ENCODE measurements at places on chromosomes 12 and 14.
A peak's percentile ranks its signal among the peaks of the same experiment; 100 is the strongest.

- DNase-seq = no peak
Measured at GRCh38 chr12:124599074-124599999, 31.9 kb upstream of the NCOR2 start.

GRCh38 chr12:63876980-63877379 lies 32.5 kb downstream of the SRGAP1 start:
- DNase-seq = no peak

- no peak for DNase-seq
Measured at GRCh38 chr12:105083551-105084105, 630 bp downstream of the ALDH1L2 start.

- DNase-seq = no peak
Measured at GRCh38 chr14:36509069-36509917, 10.7 kb downstream of the NKX2-1 start.

DNA sequence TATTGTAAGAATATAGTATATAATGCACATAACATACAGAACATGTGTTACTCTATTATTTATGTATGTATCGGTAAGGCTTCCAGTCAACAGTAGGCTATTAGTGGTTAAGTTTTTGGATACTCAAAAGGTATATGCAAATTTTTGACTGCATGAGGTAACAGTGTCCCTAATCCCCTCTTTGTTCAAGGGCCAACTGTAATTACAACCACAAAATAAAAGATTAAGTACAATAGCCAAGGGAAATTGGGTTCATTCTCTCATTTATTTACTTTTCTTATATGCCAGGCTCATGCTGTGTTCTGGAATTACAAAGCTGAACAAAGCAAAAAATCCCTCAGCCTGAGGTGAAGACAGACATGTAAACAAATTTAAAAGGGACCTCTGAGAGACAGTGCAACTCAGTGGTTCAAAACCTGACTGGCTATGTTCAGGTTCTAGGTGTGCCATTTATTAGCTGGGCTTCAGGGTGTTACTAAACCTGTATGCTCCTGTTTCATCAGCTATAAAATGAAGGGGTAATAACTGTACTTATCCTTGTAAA lies 43.4 kb upstream of the TSPAN8 start:
- DNase-seq = peak; percentile 23

DNA sequence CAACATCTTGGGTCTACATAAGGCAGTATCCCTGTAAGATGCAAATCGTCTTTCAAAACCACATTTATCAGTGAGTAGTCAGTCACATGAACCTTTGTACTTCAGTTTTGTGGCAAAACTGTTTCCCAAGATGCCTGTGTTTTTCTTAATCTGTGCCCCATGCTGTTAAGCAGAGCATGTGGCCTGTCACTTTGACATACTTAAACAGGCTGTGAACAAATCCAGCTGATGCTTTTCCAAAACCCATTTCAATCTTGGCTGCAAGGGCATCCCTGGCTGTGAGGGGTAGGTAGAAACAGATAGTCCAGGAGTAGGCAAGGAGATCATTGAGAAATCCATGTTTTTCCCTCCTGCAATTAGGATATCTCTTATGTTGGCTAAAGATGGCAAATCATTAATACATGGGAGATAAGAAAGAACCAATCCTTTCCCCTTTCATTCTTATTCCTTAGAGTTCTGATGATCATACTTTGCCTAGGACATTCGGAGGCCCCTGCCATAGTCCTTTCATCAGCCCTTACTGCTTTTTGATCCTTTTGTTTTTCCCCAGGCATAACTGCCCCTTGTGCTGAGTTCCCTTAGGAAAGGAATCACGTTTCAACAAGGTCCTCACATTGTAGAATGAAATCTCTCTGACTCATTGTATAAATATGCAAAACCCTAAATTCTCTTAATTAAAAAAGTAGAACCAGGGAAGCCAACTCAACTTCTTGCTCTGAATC lies 121.1 kb upstream of the EEA1 start:
- no peak for DNase-seq

GRCh38 chr14:103164779-103165178 lies 41.5 kb downstream of the TNFAIP2 start:
- DNase-seq = no peak

- DNase-seq = no peak
Measured at GRCh38 chr14:51020024-51020710, 74.7 kb downstream of the TRIM9 start.

- no peak for DNase-seq
Measured at GRCh38 chr12:2429032-2429431, 365.7 kb upstream of the FKBP4 start.

DNA sequence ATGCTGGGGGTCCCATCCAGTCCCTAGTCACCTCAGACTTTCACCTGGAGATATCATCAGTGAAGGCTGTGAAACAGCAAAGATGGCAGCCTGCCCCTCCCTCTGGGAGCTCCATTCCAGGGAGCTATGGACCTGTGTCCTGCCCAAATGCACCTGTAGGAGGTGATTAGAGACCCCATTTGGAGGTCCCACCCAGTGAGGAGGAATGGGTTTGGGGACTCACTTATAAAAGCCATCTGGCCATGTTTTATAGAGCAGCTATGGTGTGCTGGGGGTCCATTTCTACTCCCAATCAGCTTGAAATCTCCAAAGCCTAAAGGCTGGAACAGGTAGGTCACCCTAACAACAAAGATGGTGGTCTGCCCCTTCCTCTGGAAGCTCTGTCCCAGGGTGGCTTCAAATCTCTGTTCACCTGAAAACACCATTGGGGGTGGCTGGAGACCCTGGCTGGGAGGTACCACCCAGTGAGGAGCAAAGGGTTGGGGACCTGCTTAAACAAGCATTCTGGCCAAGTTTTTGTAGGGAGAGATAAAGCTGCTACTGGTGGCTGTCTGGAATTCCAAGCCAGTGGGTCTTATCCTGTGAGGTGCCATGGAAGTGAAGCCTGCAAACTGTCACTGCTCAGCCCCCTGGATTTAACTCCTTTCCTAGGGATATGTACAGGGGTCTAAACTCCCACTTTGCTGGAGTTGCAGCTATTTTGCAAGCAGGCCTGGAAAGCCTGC lies 182.3 kb downstream of the RASSF9 start:
- DNase-seq = no peak

DNA sequence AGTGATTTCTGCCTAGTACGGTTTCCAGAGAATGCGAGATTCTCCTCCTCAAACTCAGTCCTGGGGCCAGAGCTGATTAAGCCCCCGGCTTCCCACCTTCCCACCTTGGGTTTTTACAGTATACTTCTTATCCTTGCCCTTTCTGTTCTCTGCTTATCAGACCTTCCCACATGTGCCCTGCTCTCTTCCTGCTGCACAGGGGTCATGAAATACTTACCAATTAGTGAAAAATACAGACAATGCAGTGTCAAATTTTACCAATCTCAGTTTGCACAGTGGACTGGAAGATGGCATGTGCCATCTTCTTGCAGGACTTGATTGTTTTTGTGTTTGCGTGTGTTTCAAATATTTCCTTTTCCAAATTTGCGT lies 14.7 kb downstream of the SUSD6 start:
- DNase-seq = no peak

- DNase-seq = no peak
Measured at GRCh38 chr12:52355176-52355575, 12.1 kb downstream of the KRT85 start.

- DNase-seq = peak; percentile 60
Measured at GRCh38 chr12:989751-990660, 1.0 kb upstream of the ERC1 start.

- no peak for DNase-seq
Measured at GRCh38 chr14:38063711-38064320, 143.9 kb upstream of the SSTR1 start.

DNA sequence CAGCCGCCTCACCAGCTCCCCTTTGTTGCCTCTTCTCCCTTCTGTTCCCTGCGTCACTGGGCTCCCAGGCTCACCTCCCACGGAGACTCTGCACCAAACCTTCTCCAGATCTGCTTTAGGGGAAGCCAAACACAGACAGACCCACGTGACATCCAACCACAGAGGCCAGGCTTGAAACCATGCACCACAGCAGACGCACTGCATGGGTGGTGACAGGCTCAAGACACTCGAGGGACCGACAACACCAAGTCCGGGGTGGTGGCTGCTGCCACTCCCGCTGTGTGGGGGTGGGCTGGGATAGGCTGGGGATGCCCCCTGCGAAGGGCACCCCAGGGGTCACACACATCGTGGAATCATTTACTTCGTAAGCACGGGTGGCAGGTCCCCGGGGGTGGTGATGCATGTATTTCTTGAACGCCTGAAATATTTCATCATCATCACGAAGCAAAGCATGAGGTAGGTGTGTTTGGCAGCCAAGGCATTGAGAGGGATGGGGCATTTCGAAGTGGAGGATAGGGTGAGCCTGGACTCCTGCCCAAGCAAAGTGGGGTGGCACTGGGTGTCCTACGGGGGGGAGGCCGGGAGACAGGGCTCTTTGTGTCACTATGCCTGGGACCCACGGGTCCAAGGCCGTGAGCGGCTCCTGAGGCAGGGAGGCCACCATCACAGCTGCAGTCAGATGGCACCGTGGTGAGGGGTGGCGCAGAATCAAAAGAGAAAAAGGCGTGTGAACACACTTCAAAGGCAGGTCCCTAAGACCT lies 66.8 kb upstream of the RFLNA start:
- DNase-seq = no peak

DNA sequence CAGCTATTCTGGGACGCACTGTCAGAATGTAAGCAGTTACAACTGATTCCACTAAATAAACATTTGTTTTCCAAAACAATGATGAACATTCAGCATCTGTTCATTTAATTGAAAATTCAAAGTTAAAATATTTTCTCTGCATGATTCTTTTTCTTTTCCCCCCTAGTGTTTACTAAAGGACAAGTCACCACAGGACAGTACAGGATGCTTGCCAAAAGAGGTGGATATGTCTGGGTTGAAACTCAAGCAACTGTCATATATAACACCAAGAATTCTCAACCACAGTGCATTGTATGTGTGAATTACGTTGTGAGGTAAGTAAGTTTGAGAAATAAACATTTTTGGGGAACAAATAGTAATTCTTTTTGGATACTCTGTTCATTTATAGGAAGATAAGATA lies 28.2 kb upstream of the SNAPC1 start:
- DNase-seq = no peak

DNA sequence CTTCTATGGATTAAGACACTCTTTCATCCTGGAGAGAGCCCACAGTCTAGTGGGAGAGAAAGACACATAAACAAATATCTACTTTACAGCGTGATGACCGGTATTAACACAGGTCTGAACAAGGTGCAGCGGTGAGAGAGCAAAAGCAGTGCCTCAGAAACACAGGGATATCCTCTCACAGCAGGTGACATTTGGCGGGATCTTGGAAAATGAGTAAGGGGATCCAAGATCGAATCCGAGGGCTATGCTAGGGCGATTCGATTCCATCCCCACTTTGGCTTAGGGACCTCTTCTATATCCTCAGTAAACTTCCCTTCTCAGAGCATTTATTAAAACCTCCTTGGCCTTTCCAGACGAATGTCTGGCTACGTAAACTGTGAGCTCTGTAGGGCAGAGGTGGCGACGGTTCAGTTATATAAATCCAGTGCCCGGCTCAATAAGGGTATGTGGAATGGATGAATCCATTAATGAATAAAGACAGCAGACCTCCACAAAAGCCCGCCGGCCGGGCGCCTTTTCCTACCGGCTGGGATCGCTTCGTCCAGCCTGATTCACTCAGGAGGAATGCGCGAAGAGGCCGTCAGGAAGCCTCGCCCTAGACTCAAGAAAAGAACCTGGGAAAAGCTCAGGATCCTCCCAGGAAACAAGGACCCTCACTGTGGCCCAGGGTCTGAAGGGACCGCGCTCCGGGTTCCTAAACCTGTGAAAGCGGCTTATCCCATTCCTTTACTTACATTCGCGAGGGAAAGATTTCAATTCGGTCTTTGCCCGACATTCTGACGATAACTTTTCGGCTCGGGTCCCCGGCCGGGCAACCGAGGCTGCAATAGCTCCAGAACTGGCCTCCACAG lies 455 bp downstream of the ATP6V1D start:
- no peak for DNase-seq

- no peak for DNase-seq
Measured at GRCh38 chr14:34212172-34212929, 249.7 kb downstream of the SPTSSA start.

Measured in NCI-H1417 treated with DMSO at 0.1 percent for 48 hours (cell line).